ENCODE measurements at places on chromosomes 11 and 22.

- no peak for DNase-seq
- no peaks in the 10 kb centered on the region for H3K36me3 ChIP-seq
- no peaks in the 10 kb centered on the region for H3K27me3 ChIP-seq
Observed at GRCh38 chr11:43459246-43459645, 100.5 kb downstream of the TTC17 start.

- H3K36me3 ChIP-seq, result no peaks in the 10 kb centered on the region
- H3K27me3 ChIP-seq, result no peaks in the 10 kb centered on the region
- peaks cover 14% of the 10 kb centered on the region for H3K4me1 ChIP-seq
- no peak overlapping the region for H3K4me3 ChIP-seq
- H3K27ac ChIP-seq, result no peak overlapping the region
Observed at GRCh38 chr11:66844496-66845142, 1.4 kb downstream of the RCE1 start.

GRCh38 chr11:116696381-116696941 is 76.3 kb downstream of the BUD13 start:
- no peaks in the 10 kb centered on the region for H3K4me1 ChIP-seq
- no peak for DNase-seq
- H3K27ac ChIP-seq, result no peak overlapping the region
- no peaks in the 10 kb centered on the region for H3K27me3 ChIP-seq

DNA sequence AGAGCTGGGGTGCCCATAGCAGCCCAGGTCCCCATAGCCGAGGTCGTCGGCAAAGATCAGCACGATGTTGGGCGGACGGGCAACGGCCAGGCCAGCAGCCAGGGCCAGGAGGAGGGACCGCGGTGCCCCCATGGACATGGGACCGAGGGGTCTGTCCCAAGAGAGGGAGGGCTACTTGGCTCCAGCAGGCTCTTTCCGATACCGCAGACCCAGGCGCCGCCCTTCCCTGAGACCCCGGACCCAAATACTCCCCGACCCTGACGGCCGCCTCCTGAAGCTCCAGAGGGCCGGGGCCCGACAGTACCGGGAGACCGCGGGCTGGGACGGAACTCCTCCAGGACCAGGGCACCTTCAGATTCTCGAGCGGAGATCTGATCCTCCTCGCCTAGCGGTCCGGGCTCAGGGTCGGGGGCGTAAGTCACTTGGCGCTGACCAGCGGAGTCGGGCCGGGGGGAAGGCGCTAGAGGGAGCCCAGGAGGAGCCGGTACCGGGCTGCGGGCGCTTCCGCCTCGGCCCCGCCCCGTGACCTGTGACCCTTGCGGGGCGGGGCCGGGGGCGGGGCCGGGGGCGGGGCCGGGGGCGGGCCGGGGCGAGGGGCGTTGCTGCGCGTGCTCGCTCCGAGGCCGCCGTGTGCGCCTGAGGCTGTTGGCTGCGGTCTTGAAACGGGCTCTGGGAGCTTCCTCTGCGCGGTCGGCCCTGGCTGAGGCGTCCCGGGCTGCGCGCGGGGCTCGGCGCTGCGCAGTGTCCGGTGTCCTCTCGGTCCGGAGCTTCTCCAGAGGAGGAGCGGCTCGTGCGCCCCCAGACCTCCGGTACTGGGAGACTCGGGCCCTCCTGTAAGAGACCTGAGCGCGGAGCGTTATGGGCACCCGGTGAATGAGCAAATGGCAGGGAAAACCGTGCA is at the start of gene ARSA:
TSS of gene ARSA (minus strand) at position 511 of the 901 bp plus-strand sequence. CDS start at position 138, 373 bp downstream.
- no peaks in the 10 kb centered on the region for H3K27me3 ChIP-seq
- H3K4me3 ChIP-seq, result peak within 1 kb of the TSS; percentile 40
- DNase-seq, result peak; percentile 77
- H3K27ac ChIP-seq, result peak within 1 kb of the TSS; percentile 59
- H3K4me1 ChIP-seq, result peaks cover 7% of the 10 kb centered on the region
- H3K36me3 ChIP-seq, result no peaks in the 10 kb centered on the region

DNA sequence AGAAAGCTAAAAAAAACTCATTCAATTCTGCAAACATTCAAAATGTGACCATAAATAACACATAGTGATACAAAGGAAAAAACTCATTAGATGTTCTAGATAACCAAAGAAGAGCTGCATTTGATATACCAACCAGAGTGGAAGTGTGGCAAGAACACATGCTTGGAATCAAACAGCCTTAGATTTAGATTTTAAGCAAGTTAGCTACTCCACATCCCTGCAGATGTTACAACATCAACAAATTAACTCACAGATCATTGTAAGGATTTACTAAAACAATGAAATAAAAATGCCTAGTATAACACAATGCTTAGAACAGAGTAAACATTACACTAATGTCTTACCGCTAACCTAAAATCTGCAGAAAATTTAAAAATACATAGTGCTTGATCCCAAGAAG is 114.0 kb upstream of the AKIP1 start:
- H3K4me1 ChIP-seq, result peaks cover 24% of the 10 kb centered on the region
- H3K36me3 ChIP-seq, result no peaks in the 10 kb centered on the region
- H3K4me3 ChIP-seq, result no peak overlapping the region
- no peaks in the 10 kb centered on the region for H3K27me3 ChIP-seq

DNA sequence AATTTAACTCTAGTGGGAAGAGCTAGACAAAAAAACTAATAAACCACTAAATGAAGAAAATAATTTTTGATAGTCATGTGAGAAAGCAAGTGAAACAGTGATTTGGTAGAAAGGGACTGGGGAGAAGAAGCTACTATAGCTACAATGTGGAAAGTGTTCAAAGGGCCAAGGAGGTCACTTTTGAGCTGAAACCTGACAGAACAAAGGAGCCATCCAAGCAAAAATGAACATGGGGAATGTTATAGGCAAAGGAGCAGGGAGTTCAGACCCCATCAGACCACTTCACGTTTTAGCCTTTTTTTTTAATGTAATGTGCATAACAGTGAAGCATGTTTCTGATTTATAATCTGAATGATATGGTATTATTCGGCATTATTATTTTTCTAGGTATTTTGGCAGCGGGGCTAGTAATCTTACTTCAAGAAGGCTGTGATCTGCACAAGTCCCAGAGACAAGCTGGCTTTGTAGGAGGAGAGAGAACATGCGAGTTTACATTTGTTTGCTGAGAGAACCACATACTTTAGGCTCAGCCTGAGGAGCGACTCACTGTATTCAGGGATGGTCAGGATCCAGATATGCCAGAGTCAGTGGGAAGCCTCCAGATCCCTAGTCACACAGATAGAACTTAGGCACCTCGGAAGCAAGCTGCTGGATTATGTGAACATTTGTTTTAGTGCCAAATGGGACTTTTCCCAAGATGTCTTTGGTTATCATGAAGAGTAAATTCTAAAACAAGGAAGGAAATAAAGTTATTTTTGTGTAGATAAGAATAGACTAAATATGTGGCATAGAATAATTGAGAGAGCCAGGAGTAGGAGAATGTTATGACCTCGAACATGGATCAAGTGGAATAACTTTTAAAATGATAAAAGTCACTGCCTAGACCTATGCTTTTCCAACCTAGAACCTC is 118.6 kb downstream of the TRIM44 start:
- no peak overlapping the region for H3K27ac ChIP-seq
- DNase-seq, result no peak
- H3K4me3 ChIP-seq, result no peak overlapping the region
- H3K4me1 ChIP-seq, result peaks cover 8% of the 10 kb centered on the region

- H3K27me3 ChIP-seq, result no peaks in the 10 kb centered on the region
- DNase-seq, result no peak
- no peaks in the 10 kb centered on the region for H3K36me3 ChIP-seq
- no peak overlapping the region for H3K27ac ChIP-seq
- H3K4me1 ChIP-seq, result peaks cover 11% of the 10 kb centered on the region
Observed at GRCh38 chr11:128389461-128389976, 197.8 kb downstream of the ETS1 start.

GRCh38 chr11:116388146-116388545 is 384.6 kb downstream of the BUD13 start:
- H3K36me3 ChIP-seq, result no peaks in the 10 kb centered on the region
- no peak for DNase-seq
- no peaks in the 10 kb centered on the region for H3K4me1 ChIP-seq
- no peak overlapping the region for H3K4me3 ChIP-seq
- H3K27me3 ChIP-seq, result no peaks in the 10 kb centered on the region
- H3K27ac ChIP-seq, result no peak overlapping the region

DNA sequence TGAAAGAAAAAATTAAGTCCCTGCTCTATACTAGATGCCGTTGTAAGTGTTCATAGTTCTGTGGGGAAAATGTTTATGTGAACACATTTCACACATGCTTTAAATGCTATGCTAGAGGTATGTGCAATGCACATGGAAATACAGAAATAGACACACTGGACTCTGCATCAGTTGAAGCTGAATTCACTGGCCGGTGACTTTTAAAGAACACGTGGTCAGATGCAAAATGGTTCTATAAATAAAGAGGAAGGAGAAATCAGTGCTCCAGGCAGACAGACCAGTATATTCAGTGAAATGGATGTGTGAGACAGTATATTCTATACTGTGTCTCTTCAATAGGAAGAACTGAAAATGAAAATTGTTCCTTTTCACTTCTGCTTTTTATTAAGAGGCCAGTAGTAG is 29.9 kb downstream of the TRPC6 start:
- H3K4me3 ChIP-seq, result no peak overlapping the region
- no peaks in the 10 kb centered on the region for H3K27me3 ChIP-seq
- peaks cover 7% of the 10 kb centered on the region for H3K4me1 ChIP-seq
- no peak for DNase-seq

GRCh38 chr11:17256512-17256911 is 20.0 kb upstream of the NUCB2 start:
- no peak for DNase-seq
- peaks cover 2% of the 10 kb centered on the region for H3K4me1 ChIP-seq
- H3K27ac ChIP-seq, result no peak overlapping the region
- H3K4me3 ChIP-seq, result no peak overlapping the region

Measured in ovary (tissue), 10 donors.